ENCODE measurements at places on chromosomes 6 and 20.

GRCh38 chr6:107866606-107867301 is 42.6 kb upstream of the SCML4 start:
- DNase-seq: no peak

DNA sequence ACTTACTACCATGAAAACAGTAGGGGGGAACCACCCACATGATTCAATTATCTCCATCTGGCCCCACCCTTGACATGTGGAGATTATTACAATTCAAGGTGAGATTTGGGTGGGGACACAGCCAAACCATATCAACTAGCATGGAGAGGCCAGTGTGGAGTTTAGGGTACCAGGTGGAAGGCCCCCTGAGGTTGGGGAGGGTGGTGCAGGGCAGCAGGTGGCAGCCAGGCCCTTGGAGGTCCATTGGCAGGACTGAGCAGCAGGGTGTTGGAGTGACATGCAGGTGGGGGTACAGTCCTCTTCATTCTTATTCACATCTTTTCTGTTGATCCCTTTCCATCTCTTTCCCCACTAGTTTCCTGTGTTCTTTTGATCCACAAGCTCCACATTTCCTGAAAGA is 42.9 kb downstream of the PHACTR3 start:
- no peak for DNase-seq

DNA sequence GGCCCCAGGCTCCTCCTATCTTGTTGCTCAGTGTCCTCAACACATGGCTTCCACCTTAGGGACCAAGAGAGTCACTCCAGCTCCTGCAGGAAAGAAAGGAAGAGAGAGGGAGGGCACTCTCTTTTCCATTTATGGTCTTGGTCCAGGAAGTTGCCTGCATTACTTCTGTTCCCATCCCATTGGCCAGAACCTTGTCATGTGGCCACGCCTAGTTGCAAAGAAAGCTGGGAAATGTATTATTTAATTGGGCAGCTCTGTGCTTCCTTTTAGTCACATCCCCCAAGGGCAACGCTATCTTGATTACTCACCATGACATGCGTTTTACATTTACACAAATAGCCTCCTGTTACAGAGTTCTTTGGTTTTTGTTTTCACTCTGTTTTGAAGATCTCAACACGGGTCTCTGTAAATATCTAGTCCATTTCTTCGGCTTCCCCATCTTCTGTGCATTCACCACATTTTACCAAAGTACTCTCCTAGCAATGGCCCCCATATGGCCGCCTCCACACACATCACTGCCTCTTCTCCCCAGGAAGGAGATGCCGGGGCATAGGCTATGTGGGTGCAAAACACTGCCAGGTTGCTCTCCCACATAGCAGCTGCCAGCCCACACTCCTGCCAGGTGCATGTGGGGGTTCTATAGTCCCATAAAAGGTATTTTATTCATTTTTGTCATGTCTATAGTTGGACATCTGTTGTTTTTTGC is 35.7 kb upstream of the ZMYND8 start:
- DNase-seq: peak; percentile 37

GRCh38 chr6:82178759-82179112 is 68.8 kb downstream of the IBTK start:
- DNase-seq: no peak

DNA sequence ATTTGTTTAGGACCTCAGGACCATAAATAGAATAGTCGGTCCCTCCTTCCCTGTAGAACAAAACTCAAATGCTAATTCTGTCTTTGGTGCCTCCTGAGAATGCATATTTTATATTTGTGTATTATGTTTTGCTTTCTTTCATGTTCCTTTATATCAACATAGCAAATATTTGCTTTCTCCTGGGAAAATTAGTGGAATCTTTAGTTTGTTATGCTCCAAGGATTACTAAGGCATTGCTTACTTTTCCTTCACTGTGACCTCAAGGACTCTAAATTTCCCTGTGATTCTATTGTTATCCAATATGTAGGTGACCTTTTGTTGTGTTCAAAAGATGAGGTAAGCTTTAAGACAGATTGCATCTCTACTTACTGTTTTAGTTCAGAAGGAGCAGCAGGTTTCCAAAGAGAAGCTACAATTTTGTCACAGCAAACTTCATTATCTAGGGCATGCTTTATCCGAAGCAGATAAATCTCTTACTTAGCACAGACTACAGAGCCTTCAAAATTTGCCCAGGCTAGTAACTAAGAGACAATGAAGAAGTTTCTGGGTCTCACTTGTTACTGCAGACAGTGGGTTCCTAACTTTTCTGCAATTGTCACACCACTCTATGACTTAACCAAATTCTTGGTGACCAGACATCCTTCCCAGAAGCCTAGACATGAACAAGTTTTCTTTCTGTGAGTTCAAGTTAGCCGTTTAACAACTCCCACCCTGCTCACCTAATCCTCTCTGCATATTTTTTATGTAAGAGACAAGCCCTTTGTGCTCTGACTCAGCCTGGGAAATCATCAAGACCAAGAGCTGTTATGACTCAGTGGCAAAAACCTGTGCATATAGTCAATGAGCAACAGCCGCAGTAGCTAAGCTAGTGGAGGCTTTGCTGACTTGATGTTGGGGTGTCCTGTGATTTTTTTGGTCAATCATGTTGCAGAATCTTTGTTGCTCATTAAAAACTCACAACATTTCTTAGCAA is 378.8 kb downstream of the QKI start:
- DNase-seq: no peak

DNA sequence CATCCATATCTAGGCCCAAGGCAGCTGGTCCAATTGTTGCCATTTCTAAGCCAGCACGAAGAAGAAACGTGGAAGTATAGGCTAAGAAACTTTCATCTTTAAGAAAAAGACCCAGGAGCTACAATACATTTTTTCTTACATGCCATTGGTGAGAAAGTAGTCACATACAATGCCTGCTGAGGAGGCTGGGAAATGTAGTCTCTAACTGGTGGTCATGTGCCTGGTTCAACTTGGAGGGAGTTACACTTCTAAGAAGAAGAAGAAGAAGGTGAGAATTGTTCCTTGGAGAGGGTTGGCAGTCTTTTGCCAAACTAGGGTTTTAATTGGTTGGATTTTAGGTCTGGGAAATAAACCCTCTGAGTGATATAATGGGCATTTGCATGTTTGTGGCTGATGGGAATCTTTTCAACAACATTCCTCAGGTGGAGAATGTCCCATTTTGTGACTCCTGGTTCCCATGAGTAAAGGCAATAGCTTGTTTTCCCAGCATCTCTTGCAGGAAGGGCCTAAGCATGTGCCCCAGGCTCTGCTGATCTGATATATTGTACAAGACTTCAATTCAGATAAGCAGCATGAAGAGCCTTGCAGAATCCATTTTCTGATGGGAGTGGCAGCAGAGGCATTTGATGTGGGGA is 47.0 kb upstream of the PREP start:
- no peak for DNase-seq

GRCh38 chr20:25549843-25550477 is 35.4 kb downstream of the NINL start:
- DNase-seq: no peak

GRCh38 chr6:113909224-113909856 is 52.2 kb downstream of the MARCKS start:
- DNase-seq: no peak

GRCh38 chr6:158660333-158660754 is 10.5 kb downstream of the SYTL3 start:
- peak; percentile 44 for DNase-seq

- no peak for DNase-seq
Observed at GRCh38 chr6:116562614-116563013, 8.7 kb upstream of the RWDD1 start.

DNA sequence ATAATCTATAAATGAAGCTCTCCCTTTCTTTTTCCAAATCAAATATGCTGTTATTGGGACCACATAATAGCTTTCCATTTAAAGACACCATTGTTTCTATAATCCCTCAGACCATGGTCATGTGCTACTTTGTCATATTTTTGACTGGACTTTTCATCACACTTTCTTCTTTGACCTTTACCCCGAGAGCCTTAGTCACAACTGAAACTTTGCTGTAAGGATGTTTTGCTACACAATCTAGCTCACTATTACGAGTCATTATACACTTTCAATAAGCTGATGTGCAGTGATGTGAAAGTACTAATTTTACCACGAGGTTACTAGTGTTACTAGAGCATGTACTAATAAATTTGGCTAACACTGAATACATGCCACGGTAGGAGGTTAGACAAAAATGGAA is 367.2 kb upstream of the RUNX2 start:
- DNase-seq: no peak

DNA sequence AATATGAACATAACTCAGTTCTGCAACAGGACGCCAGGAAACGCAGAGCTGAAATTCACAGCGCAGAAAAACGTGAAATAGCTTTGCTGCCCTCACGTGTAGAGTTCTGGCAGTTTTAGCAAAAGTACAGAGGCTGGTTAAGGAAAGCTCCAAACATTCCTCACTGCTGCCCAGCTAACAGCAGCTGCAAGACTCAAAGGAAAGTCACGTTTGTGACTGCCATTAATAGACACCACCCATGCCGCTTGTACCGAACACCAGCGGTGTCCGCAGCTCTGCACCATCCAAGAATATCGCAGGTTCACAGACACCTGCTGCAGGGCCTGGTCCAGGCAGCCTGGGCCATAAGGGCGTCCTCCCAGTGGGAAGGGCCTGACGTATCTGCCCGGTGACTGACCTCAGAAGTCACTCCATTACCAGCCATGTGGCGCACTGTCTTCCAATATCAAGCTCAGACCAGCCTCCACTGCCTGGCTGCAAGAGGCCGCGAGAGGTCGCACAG is 61.4 kb downstream of the WDR27 start:
- DNase-seq: no peak

DNA sequence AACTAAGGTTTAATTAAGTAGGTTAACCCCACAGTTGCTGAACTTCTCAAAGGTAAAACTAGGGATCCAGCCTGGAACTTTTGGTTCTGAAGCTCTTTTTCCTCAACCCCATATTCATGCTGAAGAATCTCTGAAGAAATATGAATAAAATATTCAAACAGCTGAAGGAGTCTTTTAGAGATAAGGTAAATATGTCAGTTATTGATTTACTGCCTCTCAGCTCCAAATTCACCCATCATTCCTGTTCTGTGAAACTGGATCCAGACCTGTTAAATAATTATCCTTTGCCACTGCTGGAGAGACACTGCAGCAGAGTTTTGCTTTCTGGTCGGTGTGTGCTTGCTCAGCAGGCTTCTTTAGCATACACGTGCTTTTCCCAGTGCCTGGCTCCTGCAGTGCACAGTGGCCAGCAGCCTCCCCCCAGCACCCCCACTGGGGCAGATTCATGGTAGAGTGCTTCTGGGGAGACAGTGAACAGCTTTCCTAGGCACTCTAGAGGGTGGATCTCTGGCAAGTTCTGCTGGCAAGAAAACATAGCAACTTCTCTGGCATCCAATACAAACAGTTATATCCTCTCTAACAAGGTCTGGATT is 62.0 kb upstream of the BCLAF1 start:
- DNase-seq: no peak

DNA sequence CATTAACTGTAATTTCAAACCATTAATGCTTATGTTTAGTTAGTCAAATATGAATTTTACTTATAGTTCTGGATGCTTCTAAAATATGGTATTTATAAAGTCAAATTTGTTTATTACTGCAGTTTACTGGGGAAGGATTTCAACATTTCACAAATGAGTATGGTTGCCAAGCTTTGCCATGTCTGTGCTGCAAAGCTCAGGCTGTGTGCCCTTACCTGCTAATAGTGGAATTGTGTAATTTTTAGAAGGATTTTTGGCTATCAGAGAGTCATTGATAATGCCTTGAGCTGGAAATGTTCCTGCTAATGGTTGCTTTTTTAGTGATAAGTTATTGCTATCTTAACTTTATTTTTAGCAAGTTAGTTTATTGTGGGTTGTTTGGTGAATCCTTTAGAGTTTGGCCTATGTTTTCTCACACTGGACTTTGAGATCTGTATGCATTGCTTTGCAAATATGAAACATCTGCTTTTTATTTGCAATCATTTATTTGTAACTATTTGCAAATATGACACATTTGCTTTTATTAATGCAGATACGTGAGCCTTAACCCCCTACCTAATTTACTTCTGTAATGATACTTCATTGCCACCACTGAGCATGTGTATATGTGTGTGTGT is 105.8 kb downstream of the CD109 start:
- no peak for DNase-seq

- no peak for DNase-seq
Observed at GRCh38 chr20:40438161-40438830, 250.7 kb downstream of the MAFB start.

DNA sequence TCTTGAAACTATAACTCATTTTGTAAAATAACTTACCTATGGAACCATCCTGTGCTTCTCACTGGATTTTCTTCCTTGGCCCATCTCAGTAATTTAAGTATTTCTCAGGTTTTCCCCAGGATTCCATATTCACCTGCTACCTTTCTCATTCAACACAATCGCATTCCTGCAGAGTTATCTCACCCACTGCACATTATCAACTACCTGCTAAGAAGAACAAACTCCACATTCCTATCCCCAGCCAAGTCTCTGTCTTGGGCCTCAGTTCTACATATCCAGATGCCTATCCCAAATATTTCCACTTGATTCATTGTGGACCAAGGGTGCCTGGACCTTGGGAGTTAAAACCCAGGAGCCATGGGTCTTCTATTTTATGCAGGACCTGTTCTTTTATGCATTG is 60.2 kb upstream of the KCNQ5 start:
- no peak for DNase-seq

GRCh38 chr6:45714006-45714730 is 301.5 kb downstream of the CLIC5 start:
- DNase-seq: peak; percentile 72

DNA sequence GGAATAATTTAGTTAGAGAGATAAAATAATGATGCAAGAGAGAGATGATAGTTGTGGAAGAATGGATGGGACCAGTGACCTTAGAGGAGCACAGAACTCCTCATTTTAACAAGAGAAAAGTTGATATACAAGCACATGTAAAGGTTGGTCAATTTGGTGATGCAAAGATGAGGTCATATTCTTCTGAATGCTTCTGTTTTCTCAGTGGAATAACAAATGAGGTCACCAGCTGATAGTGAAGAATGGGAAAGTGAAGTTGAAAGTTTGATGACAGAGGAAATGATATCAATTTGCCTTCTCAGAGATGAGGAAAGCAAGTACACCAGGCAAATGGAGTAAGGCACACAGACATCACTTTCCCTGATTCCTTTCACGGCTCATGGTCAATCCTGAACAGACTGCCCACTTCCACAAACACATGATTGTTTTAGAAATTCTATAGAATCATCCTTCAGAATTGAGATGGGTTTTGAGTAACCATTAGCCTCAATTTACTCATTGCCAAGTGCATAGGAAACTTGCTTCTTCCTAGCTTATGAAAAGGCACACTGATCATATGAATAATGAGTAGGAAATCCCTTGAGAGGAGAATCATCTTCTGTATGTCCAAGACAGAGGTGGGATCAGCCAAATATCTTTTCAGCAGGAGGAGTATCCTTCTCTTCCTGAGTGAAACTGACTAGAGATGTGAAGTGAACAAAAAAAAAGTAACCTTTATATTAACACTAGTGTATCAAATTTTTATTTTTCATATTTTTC is 82.4 kb upstream of the TCF21 start:
- no peak for DNase-seq

All from activated T-cell treated with anti-CD3 and anti-CD28 coated beads, Interleukin-2, amount 50 U/mL, for 48 hours (primary cell).